Activated CD4-positive, alpha-beta memory T cell treated with anti-CD3 and anti-CD28 coated beads for 36 hours (primary cell): ENCODE measurements at places on chromosomes 11 and 22.

- DNase-seq, result no peak
These were observed 63.0 kb downstream of the C11orf58 start for GRCh38 chr11:16801288-16801980.

DNA sequence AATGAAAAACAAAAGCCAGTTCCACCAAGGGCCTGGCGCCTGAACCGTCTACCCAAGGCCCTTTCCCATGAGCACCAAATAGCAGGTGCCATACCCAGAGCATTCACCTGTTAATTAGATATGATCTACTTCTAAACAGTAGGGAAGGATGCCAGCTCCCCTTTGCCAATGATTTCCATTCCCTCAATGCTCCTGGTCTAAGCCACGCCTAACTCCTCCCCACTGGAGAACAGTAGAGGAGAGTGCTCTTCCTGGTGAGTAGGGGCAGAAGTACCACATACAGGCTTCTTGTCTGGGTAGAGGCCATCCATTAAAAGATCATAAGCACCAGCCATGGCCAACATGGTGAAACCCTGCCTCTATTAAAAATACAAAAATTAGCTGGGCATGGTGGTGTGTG lies 40.7 kb downstream of the PACSIN2 start:
- DNase-seq, result no peak

GRCh38 chr11:116278076-116278475 lies 494.7 kb downstream of the BUD13 start:
- no peak for DNase-seq

- no peak for DNase-seq
These were observed 30.2 kb downstream of the USP47 start for GRCh38 chr11:11871991-11872401.

- DNase-seq, result no peak
These were observed 58.8 kb downstream of the CHRDL2 start for GRCh38 chr11:74672332-74672955.

DNA sequence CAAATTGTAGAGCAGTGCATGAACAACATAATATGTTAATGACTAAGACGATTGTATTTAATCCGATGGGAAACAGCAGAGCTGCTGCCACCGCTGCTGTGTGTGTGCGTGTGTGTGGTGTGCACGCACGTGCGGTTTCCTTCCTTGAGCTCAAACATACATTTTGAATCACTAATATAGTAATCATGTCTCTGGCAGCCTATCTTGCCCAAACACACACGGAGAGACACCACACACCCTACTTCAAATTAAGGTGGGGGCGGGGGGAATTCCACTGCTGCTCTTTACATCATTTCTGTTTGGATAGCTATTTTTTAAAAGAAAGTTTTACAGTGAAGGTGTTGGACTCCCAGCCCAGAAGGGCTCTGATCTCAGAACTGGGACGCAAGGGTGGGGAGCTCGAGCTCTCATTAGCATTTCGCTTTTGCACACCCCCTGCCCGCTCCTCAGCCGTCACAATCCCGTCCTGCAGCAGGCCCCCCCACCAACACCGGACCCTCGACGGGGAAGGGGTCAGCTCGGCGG lies 651 bp upstream of the FAM83F start:
- peak; percentile 66 for DNase-seq

DNA sequence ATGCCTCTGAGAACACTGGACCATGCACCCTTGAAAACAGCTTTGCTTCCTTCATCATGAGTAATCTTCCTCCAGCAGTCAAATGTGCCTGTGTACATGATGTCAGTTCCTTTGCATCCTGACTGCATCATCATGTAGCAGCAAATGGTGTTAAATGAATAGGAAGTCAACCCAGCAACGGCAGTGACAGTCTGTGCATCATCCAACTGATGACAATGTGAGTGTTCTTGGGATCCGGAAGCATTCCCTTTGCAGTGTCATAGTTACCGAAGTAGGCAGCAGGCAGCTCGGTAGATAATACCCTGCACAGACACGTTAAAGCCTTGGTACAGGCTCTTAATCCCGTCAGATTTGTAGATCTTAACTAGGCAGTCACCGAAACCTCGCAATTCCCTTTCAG lies 2.5 kb downstream of the WBP2NL start:
- no peak for DNase-seq

DNA sequence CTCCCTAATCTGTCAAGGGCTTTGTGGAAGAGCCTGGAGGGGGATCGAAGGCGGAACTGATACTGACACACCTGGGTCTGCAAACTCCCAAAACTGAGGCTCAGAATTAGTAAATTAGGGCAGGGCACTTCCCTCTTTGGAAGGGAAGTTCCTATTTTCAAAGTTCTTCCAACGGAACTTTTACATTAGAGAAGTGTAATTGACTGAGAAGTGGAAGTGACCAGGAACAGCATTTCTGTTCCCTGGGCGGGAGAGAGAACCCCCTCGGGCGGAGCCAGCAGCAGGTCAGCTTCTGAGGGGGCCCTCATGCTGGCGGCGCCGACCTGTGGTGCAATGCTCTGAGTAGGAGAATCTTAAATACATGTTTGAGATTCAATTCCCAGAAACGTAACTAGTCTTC lies 1.1 kb upstream of the CBL start:
- no peak for DNase-seq

- peak; percentile 17 for DNase-seq
These were observed 276.8 kb upstream of the SESN3 start for GRCh38 chr11:95507794-95508193.

- DNase-seq, result no peak
These were observed 110.9 kb downstream of the TSPAN18 start for GRCh38 chr11:44837661-44838060.

- no peak for DNase-seq
These were observed 507.8 kb upstream of the CNTN5 start for GRCh38 chr11:98512938-98513337.

GRCh38 chr11:69127081-69127850 lies 28.5 kb upstream of the SMIM38 start:
- DNase-seq, result no peak

DNA sequence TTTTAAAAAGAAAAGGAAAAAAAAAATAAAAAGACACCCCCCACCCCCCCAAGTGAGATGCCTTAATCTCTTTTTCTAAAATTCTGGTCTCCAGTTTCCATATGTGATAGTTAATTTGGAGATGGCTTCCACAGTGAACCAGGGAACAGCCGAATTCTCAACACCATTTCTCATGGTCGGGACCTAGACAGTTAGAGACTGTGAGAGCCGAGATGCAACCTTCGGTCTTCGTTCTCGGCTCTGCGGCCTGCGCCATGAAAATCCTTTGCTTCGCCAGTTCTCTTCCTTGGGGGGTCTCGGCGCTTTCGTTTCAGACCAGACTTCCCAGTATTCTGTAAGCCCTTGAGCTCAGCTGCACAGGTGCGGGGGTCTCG lies 723 bp downstream of the CACNG2 start:
- DNase-seq, result no peak

- DNase-seq, result peak; percentile 50
These were observed 197.8 kb upstream of the SORL1-AS1 start for GRCh38 chr11:121650351-121651256.

- no peak for DNase-seq
These were observed 10.7 kb downstream of the STIM1 start for GRCh38 chr11:3866206-3866605.

DNA sequence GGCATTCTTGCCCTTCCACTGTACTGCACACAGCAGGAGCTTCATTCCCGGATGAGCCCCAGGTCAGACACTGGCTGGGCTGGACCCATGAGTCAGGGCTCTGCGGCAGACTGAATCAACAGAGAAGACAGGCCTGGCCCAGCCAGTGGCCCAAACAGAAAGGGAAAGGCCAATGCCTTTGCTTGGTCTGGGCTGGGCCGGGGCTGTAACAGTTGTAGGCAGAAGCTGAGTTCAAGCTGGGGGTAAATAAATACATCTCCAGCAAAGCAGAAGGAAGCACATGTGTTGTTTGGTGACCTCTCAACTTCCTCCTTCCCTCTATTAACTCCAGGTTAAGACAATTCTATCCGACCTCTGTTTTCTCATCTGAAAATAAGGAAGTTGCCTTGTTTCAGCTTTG lies 1.8 kb upstream of the SMIM35 start:
- no peak for DNase-seq

DNA sequence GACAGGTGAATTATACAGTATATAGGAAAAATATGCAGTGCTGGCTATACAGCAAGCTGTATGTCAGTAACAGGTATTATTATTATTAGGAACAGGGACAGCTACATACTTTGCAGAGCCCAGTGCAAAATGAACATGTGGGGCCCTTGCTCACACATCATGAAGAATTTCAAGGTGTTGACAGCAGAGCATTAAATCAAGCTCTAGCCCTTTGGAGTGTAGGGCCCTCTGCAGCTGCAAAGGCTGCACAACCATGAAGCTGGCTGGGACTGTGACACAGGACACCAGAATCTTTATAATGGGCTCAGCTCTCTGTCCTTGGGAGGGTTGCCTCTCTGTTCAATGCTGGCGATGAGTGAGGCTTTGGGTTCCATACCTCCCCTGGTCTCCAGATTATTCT lies 44.9 kb upstream of the DAGLA start:
- DNase-seq, result no peak

DNA sequence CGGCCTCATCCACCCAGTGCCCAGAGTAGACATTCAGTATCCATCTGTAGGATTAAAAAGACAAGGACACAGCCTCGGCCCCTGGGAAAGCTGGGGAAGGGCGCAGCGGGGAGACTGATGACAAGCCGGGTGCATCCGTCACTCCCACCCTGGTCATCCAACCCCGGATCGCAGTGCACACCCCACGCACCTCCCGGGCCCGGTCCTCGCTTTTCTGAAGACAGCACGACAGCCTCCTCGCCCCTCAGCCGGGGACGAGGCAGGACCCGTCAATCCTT lies 1.1 kb downstream of the FCHSD2 start:
- peak; percentile 59 for DNase-seq

DNA sequence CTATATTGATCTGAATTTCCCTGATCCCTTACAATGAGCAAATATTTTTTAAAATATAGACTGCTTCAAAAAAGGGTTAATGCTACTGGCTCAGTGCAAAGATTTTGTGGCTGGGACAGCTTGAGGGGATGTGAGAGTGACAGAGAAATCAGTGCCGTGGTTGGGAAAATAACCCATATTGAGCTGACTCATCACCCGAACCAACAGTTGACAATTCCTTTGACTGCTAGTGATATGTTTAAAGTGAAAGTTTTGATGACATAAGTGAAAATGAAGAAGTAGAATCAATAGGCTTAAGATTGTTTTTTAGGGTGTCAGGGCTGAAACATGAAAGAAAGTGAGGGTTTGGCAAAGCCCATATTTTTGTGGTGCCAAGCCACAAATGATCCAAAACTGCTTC lies 257.1 kb upstream of the TENM4 start:
- DNase-seq, result no peak

- no peak for DNase-seq
These were observed 165.3 kb downstream of the TTC28 start for GRCh38 chr22:28514321-28514821.

DNA sequence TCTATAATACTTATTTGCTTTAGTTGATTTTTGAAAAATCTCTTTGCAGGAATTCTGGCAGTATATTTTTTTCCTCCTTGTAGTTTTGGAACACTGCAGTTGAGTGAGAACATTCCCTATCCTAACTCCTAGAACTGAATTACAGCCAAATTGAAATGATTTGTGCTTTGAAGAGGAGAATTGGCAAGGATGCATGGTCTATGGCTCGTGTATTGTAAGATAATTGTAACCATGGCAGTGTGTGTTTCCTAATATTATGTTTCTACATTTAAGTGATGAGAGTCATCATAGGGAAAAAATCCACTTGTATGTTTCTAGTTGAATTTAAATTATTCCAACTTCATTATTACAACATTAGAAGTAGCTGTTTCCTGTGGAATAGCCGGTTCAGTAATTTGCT lies 80.9 kb upstream of the MYO18B start:
- DNase-seq, result no peak

DNA sequence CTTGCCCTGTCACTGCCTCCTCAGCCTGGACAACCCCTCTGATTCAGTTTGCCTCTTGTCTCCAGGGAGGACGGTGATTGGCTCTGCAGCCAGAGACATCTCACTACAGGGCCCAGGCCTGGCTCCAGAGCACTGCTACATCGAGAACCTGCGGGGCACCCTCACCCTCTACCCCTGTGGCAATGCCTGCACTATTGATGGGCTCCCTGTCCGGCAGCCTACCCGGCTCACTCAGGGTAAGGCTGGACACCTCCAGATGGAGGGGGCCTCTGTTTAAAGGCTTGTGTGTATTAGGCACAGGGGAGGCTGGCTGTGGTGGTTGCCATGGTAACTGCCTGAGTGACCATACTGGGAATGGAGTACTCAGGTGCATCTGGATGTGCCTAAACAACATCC lies 8.6 kb downstream of the PHLDB1 start:
- DNase-seq, result no peak

- DNase-seq, result no peak
These were observed 98.3 kb downstream of the ARHGAP42 start for GRCh38 chr11:100785148-100785983.

DNA sequence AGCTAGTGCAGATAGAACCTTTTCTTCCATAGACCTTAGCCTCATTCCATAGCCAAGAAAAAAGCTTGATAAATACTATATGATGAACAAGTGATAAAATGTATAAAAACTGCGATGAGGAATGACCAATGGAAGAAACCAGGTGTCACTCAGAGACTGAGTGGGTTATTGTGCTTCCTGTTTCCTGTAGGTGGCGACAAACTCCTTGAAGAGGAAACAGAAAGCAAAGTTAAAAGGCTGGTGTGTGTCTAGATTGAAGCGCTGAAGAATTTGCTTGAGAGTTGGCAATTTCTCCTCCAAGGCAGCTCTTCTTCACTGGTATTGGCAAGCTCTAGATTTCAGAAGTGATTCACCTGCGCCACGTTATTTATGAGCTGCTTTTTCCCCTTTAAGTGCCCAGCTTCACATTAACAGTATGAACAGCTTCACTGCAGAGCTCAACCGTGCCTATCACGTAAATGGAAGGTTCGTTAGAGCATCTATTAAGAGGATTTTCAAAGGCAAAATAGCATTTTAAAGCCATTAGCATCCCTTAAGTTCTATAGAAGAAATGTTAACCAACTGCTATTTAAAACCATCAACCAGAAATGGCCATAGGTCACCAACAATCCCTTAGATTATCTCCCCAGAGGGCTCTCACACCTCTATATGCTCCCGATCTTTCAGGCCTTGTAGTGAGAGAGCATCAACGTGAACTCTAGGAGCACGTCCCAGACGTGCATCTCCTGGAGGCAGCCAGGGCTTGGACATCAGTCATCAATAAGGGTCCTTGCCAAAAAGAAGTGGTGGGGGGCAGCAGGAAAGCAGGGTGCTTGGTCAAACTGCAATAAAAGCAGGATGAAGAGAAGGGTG lies 179.4 kb downstream of the CADM1 start:
- DNase-seq, result peak; percentile 11

DNA sequence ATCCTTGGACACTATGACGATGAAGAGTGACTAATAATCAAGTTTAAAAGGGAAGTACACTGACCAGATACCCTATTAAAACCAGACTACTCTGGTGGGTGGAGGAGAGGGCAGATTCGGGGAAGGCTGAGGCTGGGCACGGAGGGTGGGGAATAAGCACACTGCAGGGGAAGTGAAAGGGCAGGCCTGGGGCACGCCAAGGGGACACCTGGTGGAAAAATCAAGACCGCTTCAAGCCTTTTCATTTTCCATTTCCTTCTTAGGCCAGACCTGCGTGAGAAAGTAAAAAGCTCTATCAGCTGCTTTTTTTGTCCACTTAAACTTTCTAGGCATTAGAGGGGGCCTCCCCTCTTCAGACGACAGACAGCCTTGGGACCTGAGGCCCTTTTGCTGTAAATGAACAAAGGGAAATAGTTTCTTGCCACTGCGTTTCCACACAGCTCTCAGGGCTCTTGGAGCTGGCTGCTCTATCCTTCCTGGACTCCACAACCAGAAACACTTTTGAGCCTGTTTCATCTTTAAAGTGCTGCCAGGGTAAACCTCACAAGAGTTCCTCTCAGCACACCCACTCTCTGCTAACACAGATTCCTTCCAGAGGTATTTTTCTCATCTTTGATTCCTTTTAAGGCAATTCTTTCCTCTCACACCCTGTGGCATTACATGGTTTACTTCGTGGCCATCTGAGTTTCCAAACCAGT lies 25.0 kb upstream of the SERPIND1 start:
- no peak for DNase-seq
